Muscle of leg (tissue), 16 donors: ENCODE measurements at places on chromosomes 2 and 18.
A peak's percentile ranks its signal among the peaks of the same experiment; 100 is the strongest.

GRCh38 chr18:5469340-5469739, 74.5 kb downstream of the EPB41L3 start:
- H3K27ac ChIP-seq, result no peak overlapping the region
- no peak for DNase-seq

DNA sequence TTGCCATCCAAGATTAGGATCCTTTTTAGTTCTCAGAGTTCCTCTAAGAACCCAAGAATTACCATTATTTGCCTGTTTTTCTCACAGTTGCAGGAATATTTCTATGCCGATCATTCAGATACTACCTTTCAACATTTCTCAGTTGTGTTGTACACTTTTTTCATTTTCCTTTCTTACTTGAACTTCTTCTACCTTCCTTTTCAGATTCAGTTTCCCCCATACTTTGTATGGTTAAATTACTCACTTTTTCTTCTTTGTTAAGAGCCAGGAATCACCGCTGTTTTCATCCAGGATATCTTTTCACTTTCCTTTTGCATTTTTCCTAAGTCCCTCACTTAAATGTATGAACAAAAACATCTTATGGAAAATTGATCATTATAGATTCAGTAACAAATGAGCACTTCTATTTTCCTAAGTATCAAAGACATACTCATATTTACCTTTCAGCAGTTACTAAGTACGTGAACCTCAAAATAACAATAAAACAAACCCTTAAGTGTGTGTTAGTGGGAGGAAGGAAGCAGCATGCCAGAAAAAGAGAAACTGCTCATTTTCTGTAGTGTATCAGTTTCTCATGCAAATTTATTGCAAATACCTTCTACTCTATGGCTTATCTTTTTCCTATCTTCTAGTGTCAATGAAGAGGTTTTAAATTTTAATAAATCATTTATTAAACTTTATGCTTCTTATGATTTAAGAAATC, 64.3 kb upstream of the STAT1 start:
- no peaks in the 10 kb centered on the region for H3K27me3 ChIP-seq
- no peaks in the 10 kb centered on the region for H3K4me1 ChIP-seq
- no peaks in the 10 kb centered on the region for H3K36me3 ChIP-seq
- H3K4me3 ChIP-seq, result no peak overlapping the region
- DNase-seq, result no peak

DNA sequence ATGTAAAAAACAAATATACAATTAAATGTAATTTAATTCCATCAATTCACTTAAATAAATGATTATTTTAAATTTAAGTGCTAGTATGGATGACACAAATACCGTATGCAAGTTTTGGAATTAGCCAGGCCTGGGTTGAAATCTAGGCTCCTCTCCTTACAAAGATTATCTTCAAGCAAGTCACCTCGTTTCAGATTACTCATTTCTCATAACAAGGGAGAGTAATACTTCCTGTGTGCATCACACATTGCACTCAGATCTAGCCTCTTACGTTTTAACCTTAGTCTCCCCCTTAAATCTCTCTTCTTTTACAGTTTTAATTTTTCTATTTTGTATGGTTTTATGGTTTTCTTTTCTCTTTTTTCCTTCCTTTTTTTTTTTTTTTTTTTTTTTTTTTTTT, 1475.9 kb upstream of the NXPH2 start:
- no peak overlapping the region for H3K4me3 ChIP-seq
- no peak overlapping the region for H3K27ac ChIP-seq
- H3K36me3 ChIP-seq, result no peaks in the 10 kb centered on the region
- H3K27me3 ChIP-seq, result no peaks in the 10 kb centered on the region
- no peak for DNase-seq

GRCh38 chr2:18719978-18720775, 130.8 kb upstream of the NT5C1B start:
- no peaks in the 10 kb centered on the region for H3K27me3 ChIP-seq
- H3K27ac ChIP-seq, result no peak overlapping the region
- H3K4me1 ChIP-seq, result no peaks in the 10 kb centered on the region
- H3K36me3 ChIP-seq, result no peaks in the 10 kb centered on the region
- H3K4me3 ChIP-seq, result no peak overlapping the region

GRCh38 chr18:22170421-22171257, 1.2 kb downstream of the GATA6 start:
- peak; percentile 62 for DNase-seq
- H3K4me3 ChIP-seq, result peak overlapping the region; percentile 71
- peak overlapping the region; percentile 7 for H3K27ac ChIP-seq
- peaks cover 92% of the 10 kb centered on the region for H3K27me3 ChIP-seq
- H3K36me3 ChIP-seq, result no peaks in the 10 kb centered on the region

GRCh38 chr2:144801766-144802165, 281.8 kb upstream of the ZEB2 start:
- H3K27me3 ChIP-seq, result no peaks in the 10 kb centered on the region
- H3K27ac ChIP-seq, result no peak overlapping the region
- no peak for DNase-seq
- no peaks in the 10 kb centered on the region for H3K4me1 ChIP-seq

GRCh38 chr2:180751306-180751920, 229.0 kb upstream of the UBE2E3 start:
- H3K27ac ChIP-seq, result no peak overlapping the region
- no peak overlapping the region for H3K4me3 ChIP-seq
- H3K4me1 ChIP-seq, result no peaks in the 10 kb centered on the region

GRCh38 chr2:3952866-3953516, 249.6 kb downstream of the DCDC2C start:
- no peak overlapping the region for H3K4me3 ChIP-seq
- DNase-seq, result peak; percentile 69
- peaks cover 20% of the 10 kb centered on the region for H3K4me1 ChIP-seq

- no peaks in the 10 kb centered on the region for H3K27me3 ChIP-seq
- H3K4me1 ChIP-seq, result no peaks in the 10 kb centered on the region
- no peak overlapping the region for H3K27ac ChIP-seq
- no peaks in the 10 kb centered on the region for H3K36me3 ChIP-seq
- DNase-seq, result no peak
These were observed 1180.9 kb downstream of the LRP1B start for GRCh38 chr2:140949932-140950331.

DNA sequence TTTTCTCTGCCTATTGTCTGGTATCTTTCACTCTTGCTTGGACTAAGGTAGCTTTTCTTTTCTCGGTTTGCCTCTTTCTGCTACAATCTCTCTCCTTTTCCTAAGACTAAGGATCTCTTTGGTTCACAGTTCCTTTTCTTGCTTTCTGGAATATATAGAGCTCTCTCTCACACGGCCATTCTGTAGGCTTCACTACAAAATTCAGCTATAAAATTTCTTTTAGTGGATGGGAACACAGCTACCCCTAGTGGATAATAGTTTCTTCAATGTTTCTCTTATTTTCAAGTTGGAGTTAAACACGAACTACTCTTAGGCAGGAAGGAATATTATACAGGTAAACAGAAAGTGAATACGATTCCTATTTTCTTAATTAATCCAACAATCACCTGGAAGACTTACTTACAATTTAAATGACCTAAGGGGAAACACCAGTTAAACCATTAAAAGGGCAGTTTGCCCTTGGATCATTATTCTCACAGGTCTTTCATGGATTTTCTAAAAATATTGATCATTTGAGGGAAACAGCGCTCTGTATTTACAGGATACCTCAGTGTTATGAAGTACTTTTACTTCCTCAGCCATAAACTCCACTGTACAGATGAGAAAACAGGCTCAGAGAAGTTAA, 140.5 kb downstream of the LRP2 start:
- no peak overlapping the region for H3K27ac ChIP-seq
- H3K4me3 ChIP-seq, result no peak overlapping the region
- H3K4me1 ChIP-seq, result no peaks in the 10 kb centered on the region
- H3K27me3 ChIP-seq, result no peaks in the 10 kb centered on the region
- no peaks in the 10 kb centered on the region for H3K36me3 ChIP-seq

DNA sequence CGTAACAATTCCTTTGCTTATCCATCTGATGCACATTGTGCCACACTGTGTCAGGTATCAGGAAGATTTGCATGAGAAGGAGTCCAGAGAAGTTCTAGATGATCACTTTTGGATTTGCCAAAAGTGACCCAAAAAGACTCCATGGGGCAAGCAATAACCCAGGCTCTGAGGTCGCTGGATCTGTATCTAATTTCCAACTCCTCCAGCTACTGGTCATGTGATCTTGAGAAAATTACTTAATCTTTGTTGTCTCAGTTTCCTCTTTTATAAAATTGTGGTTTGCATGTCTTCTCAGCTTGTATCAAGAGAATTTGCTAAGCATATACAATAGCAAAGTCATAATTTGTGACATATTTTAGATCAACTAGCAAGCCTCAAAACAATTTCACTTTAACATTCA, 61.3 kb upstream of the ITGA4 start:
- peaks cover 2% of the 10 kb centered on the region for H3K4me1 ChIP-seq
- no peaks in the 10 kb centered on the region for H3K27me3 ChIP-seq
- H3K27ac ChIP-seq, result no peak overlapping the region
- no peak for DNase-seq

- H3K4me3 ChIP-seq, result peak overlapping the region; percentile 5
- peaks cover 22% of the 10 kb centered on the region for H3K4me1 ChIP-seq
- H3K36me3 ChIP-seq, result no peaks in the 10 kb centered on the region
These were observed 136.1 kb downstream of the SH3BP4 start for GRCh38 chr2:235087832-235088495.

DNA sequence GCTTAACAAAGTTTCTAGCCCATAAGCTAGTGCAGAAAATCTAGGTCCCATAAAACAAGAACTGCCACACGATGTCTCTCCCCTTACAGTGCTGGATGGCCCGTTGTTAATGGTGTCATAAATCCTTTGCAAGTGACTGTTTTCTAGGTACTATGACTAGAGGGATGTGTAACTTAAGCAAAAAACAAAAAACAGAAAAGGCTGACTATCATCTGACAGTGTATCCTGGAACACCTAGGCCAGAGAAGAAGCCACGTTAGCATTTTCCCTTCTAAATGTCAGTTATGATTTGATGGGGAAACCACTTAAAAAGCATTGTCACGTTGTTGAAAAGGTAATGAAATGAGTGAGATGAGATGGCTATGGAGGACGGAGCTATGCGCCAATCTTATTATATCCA, 2.4 kb downstream of the CASP8 start:
- peak; percentile 21 for DNase-seq
- H3K27ac ChIP-seq, result no peak overlapping the region
- no peak overlapping the region for H3K4me3 ChIP-seq

- H3K36me3 ChIP-seq, result no peaks in the 10 kb centered on the region
- no peaks in the 10 kb centered on the region for H3K27me3 ChIP-seq
- peak overlapping the region; percentile 79 for H3K27ac ChIP-seq
- H3K4me1 ChIP-seq, result peaks cover 27% of the 10 kb centered on the region
- DNase-seq, result peak; percentile 68
- no peak overlapping the region for H3K4me3 ChIP-seq
These were observed 17.3 kb downstream of the ZBTB7C start for GRCh38 chr18:48391868-48392267.

GRCh38 chr2:233760043-233760442, at the start of gene UGT1A1:
Gene UGT1A1, plus strand, starts transcription at chr2:233760270. Its CDS starts 18 bp downstream, at chr2:233760288.
- no peaks in the 10 kb centered on the region for H3K36me3 ChIP-seq
- no peaks in the 10 kb centered on the region for H3K4me1 ChIP-seq
- peaks cover 8% of the 10 kb centered on the region for H3K27me3 ChIP-seq
- DNase-seq, result no peak
